Activated CD4-positive, alpha-beta T cell treated with anti-CD3 and anti-CD28 coated beads for 1 hour (primary cell): ENCODE measurements at places on chromosomes 11 and 22.

DNA sequence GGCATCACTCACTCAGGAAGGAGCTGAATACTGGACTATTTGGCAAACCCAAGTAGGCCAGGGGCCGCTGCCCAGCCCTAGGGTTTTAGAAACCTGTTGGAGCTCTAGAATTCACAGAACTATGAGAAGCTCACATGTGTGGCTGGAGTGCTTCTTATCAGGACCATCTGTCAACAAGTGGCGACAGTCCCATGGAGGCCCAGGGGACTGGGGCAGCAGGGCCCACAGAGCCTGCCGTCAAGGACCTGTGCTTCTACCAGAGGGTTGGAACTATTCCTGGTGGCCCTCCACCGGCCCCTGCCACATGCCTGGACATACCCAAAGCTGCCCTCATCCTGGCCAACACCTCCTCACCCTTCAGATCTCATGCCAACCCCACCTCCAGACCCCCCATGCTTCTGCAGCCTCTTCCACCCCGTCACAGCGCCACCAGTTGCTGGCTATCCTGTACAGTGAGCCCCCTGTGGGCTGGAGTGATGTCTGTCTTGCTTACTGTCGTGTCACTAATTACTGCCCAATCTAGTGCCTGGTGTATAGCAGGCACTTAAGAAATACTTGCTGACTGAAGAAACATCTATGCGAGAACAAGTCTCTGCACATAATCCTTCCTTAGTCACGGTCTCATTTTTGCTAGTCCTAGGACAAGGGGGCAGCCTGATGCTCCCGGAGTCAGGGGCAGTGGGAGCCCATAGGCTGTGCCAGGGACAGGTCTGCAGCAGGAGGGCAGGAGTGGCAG is 27.2 kb upstream of the RASL10A start:
- no peak for DNase-seq

DNA sequence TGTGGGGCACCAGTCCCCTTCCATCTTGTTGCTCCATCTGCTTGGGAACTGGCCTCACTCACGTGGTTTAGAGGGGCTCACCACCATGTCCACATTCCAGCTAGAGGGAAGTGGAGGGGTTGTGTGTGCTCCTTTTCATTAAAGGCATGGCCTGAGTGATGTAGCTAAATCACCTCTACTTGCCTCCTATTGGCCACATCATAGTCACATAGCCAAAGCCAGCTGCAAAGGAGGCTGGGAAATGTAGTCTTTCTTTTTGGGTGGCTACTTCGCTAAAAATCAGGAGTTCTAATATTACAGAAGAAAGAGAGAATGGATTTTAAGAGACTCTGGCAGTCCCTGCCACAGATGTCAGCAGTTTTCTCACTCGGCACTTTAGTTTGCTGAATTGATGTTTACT is 63.0 kb upstream of the ALX4 start:
- DNase-seq = no peak

DNA sequence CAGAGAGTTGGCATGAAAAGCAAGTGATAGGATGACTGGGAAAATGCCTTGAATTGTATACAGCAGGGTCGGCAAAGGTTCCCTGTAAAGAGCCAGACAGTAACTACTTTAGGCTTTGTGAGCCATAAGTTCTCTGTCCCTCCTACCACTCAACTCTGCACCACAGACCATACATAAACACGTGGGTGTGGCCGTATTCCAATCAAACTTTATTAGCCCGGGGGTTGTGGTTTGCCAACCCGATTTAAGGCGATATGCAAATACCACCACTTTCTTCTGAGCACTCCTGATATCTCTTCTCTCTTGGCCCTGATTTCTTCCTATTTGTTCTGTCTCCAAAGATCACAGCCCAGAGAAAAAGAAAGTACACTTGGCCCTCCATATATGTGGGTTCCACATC is 87.5 kb downstream of the MN1 start:
- DNase-seq = no peak

DNA sequence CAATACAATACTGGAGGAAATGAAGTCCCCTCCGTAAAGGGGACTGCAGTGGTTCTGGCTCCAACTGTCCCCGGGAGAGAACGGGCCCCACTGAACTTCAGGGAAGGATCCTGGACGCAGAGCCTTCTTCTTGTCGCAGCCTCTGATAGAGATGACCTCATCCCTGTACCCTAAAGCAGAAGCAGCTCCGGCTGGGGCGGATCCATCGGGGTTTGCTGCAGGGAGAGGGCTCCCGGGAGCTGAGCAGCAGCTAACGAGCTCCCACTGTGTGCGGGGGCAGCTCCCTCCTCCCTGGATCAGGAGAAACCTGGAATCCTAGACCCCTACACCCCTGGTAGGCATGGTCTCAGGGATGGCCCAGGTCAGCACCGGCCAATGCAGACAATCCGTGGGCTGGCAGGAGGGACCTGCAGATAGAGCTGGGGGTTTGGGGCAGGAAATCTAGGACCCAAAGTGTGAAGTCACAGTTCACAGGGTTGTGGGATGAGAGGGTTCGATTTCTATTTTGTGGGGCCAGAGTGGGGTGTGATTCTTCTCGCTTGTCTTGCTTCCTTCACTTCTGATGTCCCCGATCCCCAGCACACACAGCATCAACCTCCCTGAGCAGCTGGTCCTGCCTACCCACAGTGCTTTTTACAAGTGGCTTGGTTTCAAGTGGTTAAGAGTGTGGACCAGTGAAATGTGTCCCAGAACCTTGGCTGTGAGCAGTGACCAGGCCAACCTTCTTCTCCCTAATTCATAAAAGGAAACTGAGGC is 12.9 kb downstream of the KIAA0930 start:
- DNase-seq = no peak

DNA sequence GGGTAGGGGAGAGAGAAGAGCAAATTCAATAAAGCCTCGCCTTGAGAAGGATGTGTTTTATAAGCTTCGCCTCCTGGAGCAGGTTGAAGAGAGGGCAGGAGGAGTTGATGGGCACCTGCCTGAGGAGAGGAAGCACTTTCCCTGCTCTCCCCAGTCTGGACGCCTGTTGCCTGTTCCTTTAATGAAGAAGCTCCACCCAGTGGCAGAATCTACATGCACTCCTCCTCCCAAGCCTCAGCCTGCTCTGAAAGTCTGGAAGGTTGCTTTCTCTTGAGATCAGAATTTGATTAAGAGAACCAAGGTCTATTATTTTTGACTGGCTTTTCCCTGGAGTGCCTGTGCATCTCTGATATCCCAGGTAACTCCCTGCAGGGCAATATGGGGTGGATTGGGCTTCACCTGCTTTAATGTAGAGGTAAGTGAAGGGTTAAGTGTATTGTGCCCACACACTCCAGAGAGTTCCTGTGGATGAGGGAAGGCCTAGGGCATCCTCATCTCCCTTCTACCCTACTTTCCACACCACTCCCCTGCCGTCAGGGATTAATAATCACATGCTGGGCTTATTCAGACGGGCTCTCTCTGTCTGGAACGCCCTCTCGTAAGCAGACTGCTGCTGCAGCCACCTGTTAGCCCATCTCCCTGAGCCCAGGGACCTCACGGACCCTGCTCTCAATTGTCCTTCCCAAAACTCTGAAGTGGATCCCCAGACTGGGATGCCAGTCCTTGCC is 22.3 kb downstream of the NTM start:
- DNase-seq = no peak
